ENCODE measurements at places on chromosomes 13 and 19.

GRCh38 chr13:21304256-21304655 lies 127.8 kb downstream of the MRPL57 start:
- no peak for DNase-seq

- no peak for DNase-seq
Observed at GRCh38 chr19:1383017-1383311, 743 bp upstream of the NDUFS7 start.

DNA sequence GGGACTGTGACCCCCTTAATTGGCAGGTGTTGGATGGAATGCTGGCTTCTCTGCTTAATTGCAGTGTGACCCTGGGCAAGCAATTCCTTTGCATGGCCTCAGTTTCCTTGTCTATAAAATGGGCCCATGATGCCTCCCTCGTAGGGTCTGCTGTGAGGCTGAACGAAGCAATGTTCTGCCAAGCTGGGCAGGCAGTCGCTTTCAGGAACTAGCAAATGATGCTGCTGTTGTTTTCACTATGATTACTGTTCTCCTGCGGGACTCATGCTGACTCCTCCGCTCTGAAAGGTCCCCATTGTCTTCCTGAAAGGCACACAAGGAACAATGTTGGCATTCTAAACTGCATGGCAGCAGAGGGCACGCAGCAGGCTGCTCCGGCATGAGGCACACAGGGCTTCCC lies 6.8 kb downstream of the BICRA start:
- DNase-seq, result no peak

DNA sequence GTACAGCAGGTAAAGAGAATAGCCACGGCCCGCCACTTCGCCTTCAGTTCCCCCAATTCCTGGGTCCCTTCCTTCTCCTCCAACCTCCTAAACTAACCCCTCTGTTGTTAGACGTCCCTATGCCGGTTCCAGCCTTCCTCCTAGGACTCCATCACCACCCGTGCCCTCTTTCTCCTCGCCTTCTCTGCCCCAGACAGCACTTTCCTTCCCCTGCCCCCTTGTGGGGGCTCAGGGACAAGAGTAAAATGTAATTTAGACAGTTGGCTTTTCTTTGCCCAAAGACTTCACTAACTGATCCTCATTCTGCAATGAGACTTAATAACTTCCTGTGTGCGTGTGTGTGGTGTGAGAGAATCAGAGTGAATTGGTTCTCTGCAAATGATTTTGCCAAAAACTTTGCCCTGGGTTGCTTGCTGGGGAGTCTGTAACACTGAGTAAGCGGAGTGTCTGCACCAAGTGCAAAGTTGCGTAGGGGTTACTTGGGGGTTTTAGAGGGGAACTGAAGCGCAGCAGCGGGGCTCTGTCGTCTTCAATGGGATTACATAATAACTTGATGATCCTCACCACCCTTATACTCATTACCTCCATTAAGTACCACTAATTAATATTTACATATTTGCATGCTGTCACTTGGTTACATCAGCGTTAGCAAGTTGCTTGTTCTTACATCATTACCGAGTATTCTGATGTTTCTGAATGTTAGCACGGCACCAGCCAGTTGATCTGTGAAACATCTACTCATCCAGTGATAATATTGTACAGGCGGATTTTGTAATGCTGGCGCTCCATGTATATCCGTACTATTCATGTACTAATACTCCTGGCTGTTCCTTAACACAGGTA lies 19.9 kb upstream of the SGCG start:
- DNase-seq, result no peak

GRCh38 chr13:66069570-66069969 lies 1160.6 kb downstream of the PCDH9 start:
- no peak for DNase-seq

DNA sequence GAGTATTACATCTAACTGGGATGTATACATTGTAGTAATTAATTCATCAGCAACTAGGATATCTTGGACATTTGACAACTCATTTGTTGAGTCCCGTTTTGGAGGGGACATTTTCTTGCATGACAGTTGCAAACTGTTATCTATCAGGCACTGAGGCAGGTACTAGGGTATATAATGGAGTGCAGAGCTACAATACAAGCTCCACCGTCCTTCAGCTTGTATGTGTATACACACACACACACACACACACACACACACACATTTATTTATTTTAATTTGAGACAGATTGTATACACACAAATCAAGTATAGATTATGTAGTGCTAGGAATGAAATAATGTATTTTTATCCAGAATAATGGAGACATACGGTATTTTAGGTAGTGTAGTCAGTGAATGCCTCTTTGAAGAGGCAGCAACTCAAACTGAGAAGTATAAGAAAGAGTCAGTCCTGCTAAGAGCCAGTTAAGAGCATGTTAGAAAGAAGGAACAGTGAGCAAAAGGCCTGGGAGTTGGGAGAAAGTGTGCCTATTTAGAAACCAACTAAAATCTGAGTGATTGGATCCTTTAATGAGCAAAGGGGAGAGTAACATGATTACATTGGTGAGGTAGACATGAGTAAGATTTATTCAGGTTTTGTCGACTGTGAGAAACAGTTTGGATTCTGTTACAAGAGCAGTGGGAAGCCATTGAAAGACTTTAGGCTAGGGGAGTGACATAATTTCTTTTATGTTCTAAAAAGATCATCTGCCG lies 74.5 kb downstream of the NBEA start:
- no peak for DNase-seq

DNA sequence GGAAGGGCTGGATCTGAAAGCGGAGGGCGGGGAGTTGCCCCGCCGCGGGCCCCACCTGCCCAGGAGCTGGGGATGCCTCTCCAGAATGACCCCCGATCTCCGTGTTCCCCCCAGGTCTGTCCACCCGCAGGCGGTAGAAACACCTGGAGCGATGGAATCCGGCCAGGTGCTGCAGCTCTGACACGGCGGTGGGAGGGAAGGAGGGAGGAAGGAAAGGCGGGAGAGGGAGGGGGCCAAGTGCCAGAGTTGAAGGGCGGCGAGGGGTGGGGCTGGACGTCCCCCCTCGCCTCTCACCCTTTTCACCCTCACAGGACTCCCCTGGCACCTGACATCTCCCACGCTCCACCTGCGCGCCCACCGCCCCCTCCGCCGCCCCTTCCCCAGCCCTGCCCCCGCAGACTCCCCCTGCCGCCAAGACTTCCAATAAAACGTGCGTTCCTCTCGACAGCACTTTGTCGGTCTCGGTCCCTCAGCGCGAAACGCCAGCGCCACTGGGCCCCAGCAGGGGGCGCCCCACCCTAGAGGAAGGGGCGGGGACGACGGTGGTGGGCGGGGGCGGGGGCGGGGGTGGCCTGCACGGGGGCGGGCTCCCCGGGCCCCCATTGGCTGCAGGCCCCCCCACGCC lies 337 bp upstream of the FXYD7 start:
- no peak for DNase-seq

DNA sequence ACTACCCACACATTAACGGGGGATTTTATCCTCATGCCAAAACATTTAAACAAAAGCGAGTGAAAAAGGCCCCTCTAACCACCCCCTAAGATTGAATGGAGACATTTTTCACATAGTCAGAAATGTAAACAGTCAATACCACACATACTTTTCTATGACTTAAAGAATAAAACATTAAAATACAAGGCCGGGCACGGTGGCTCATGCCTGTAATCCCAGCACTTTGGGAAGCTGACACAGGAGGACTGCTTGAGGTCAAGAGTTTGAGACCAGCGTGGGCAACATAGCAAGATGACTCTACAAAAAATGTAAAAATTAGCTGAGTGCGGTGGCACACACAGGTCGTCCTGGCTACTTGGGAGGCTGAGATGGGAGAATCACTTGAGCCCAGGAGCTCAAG lies 47.3 kb downstream of the MPHOSPH8 start:
- DNase-seq, result no peak

DNA sequence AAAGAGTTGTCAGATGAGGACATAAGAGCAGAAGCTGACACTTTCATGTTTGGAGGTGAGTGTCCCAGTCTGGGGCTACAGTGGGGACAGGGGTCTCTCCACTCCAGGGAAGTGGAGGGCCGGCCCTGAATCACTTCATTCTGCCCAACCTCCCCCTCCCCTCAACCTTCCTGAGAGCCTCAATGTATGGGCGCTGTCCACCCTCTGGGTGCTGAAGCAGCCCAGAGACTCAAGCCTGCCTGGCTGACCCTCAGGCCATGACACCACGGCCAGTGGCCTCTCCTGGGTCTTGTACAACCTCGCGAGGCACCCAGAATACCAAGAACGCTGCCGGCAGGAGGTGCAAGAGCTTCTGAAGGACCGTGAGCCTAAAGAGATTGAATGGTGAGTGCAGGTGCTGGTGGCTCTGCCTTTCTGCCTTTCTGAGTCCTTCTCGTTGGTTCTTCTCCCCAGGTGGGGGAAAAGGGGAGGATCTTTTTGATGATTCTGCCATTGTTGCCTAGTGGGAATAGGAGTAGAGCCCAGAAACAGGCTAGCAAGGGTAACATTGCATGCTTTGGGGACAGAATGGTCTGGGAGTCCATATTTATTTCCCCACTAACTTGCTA lies 8.8 kb downstream of the CYP4F8 start:
- DNase-seq, result no peak

GRCh38 chr13:81722456-81722855 lies 1381.5 kb upstream of the SPRY2 start:
- DNase-seq, result no peak

GRCh38 chr13:113110048-113110851 lies 4.7 kb downstream of the F7 start:
- DNase-seq, result no peak

DNA sequence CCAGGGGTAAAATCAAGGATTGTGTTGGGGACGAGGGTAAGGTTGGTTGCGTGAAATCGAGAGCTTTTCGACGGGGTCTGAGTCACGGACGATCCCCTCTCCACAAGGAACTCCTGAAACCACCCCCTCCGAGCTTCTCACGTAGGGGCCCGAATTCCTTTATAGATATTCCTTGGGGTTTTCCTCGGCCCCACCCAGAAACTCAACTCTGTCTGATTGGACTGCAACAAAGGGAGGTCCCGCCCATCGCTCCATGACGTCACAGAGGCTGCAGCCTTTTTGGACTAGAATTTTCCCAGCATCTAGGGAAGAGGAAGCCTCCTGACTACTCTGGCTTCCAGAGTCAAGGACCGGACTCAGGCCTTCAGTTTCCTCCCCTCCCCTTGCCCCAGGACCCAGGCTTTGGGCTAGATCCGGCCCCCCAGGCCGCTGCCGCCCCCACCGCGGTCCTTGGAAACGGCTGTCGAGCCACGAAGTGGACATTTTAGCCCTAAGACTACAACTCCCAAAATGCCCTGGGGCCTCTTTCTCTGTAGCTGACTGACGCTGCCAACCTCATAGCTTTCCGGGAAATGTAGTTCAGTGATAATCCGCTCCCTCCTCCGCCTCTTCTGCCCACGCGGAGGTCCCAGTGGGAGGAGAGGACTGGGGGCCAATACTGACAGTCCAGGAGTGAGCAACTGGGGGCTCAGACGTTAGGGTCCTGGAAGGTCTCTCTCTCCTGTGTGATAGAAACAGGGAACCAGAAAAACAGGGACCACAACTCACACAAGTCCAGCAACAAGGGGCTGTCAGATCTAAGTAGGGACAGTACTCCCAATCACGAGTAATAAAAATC lies at the start of gene IZUMO1:
Gene IZUMO1, minus strand, starts transcription at position 172 of the 838 bp plus-strand sequence. CDS start 1,050 bp downstream, outside the sequence.
- DNase-seq, result peak; percentile 93

GRCh38 chr13:99501848-99502301 lies 603 bp downstream of the TM9SF2 start:
- no peak for DNase-seq
